ENCODE measurements at places on chromosomes 3 and 15.

- no peak for DNase-seq
Measured at GRCh38 chr3:161035711-161036110, 69.4 kb downstream of the B3GALNT1 start.

GRCh38 chr15:70234256-70234905 lies 136.7 kb upstream of the TLE3 start:
- no peak for DNase-seq

- DNase-seq, result no peak
Measured at GRCh38 chr15:82128401-82129148, 82.8 kb upstream of the MEX3B start.

DNA sequence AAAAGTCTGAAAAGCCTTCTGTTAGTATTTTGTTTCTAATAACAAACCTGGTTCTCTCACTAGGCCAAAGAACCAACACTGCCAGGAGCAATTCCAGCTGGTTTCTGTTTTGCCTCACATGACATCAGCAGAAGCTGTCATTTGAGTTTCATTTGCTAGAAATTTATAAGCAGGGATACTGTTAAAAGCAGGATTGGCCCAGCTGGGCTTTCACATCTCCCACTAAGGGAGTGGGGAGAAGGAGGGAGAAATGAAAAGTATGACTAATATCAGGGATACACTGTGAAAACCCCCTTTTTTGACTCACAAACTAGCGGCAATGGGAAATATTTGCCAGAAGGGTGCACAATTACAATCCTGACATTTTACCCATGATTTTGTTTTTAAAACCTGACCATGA lies 5.3 kb downstream of the CCDC80 start:
- no peak for DNase-seq

DNA sequence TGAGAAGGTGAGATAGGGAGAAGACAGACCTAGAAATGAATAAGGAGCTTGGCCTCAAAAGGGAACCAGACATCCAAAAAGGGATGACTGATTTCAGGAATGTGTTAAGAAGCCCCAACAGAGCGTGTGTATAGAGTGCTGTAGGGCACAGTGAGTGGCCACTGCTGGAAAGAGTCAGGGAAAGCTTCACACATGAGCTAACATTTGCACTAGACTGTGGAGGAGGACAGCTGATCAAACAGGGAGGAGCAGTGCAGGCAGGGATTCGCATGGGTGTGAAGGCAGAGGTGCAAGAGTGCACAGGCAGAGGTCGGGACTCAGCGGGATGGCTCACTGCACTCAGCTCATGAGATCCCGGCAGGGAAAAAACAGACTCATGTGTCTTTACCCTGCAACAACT lies 61.8 kb downstream of the NPTN start:
- no peak for DNase-seq

DNA sequence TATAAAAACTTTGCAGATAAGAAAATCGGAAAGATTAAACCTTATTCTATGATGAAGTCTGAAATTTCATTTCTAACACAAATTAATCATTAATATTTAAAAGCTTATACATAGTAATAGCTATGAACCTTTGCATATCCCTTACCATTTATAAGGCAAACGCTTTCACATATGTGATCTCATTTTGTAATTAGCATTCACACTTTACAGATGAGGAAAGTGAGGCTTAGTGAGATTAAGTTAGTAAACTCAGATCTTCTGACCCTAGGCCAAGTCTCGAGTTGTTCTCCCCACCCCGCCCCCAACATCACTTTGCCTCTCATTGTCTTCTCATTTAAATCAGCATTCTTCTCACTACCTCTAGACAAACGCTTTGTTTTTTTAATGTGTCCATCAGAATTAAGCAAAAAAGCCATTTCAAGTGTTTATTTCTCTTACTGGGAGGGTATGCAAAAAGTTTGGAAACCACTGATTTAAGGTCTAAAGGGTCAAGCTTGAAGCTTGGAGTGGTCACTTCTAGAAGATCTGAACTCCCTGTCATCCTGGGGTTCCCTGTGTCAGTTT lies 172.9 kb upstream of the BCL6 start:
- no peak for DNase-seq

DNA sequence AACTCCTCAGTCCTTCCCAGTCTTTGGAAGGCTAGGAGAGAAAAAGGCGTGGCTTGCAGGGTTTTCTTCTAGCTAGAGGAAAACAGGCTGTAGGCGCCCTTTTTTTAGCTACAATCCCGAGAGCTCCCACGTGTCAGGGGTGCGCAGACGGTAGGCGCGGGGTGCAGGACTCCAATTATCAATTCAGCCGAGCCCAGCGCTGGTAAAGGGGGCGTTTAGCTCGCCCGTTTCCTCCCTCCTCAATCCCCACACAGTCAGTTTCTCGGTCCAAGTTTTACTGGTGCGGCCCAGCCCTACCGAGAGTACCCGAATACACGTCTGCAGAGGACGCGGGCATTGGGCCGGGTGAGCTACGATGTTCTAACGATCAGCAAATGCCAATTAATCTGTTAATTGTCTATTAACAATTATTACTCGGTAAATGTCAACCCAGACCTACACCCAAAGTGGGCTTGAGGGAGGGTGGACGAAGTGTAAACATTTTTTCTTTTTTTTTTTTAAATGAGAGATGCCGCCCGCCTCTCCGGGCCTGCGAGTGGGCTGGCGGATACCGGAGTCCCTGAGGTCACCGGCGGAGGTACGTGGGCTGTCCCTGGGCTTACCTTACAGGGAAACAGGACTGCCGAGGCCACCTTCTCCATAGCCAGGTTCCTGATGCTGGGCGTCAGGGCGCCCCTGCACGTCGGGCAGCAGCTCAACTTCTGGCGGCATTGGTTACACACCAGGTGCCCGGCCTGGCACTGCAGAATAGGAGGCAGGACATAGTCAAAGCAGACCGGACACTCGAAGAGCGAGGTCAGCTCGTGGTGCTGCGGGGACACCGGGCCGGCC lies 923 bp downstream of the SIAH2 start:
- peak; percentile 23 for DNase-seq

DNA sequence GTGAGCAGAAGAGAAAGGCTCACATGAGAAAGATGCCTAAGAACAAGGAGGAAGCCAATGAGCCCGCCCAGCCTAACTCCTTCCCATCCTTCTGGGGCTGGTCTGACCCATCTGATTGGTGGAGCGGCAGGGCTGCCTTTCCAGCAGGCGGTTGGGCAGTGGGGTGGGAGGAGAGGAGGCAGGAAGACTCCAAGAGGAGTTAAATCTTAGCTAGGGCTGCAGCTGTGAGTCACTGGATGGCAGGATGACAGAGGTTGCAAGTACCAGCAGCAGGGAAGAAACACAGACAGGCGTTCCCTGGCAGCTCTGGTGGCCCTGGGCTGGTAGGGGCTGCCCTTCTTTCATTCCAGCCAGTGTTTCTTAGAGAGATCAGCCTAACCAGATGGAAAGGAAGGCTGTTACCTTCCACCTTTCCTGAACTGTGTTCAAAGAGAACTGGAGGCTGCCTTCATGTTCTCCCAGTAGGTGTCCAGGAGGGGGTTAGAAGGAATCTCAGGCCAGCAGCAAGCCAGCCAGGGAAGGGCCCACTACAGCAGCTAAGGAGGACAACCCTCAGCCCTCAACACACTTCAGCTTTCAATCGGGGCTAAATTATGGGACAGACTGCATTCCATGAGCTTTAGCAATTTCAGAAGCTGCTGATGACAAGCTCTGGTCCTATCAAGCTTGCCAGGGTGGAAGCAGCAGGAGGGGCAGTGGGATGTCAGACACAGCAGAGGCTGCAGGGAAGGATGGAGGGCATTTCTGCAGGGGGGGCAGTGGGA lies 50.3 kb downstream of the CHSY1 start:
- no peak for DNase-seq

DNA sequence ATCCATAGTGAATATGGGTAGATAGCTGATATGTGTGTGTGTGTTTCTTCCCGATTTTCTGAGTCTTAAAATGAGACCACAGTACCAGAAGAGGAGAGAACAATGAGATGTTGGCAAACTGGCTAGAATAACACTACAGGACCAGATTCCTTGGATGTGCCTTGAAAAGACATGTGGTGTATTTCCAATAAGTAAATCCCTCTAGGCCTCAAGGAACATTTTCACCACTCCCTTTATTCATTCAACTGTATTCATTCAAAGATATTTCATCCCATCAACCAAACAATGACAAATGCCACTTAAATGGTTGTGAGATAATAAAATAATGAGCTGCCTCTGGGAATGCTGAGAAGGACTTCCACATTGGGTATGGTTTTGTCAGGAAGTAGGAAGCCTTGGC lies 8.7 kb upstream of the BNC1 start:
- no peak for DNase-seq

GRCh38 chr15:101357333-101357732 lies 62.3 kb upstream of the SNRPA1 start:
- DNase-seq, result no peak

DNA sequence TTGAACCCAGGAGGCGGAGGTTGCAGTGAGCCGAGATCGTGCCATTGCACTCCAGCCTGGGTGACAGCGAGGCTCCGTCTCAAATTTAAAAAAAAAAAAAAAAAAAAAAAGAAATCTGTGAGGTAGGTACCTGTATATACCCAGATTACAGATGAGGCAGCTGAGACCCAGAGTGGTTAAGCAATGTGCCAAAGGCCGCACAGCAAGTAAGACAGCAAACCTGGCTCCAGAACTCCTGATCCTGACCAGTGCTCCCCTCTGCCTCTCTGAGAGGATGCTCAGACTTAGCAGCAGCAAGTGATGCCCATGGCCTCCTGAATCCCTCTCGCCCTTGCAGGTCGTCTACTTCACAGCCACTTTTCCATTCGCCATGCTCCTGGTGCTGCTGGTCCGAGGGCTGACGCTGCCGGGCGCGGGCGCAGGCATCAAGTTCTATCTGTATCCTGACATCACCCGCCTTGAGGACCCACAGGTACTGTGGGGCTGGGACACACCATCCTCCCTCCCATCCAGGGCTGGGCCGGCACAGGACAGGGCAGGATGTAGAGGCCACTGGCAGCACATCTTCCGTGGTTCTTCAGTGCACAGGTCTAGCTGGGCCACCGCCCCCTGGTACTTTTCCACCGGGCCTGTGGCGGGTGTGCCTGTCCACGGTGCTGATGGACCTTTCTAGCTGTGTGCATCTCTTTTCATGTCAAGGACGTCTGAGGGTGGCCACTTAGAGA lies 63.9 kb downstream of the SLC6A6 start:
- DNase-seq, result no peak

- DNase-seq, result no peak
Measured at GRCh38 chr15:95826412-95827195, 503.9 kb upstream of the NR2F2 start.

GRCh38 chr3:149643963-149644362 lies 13.9 kb downstream of the WWTR1 start:
- no peak for DNase-seq

- DNase-seq, result no peak
Measured at GRCh38 chr3:160224256-160224655, 966 bp upstream of the C3orf80 start.

- DNase-seq, result no peak
Measured at GRCh38 chr3:48472673-48472922, 26.1 kb downstream of the ATRIP start.

GRCh38 chr3:64327100-64327804 lies 102.0 kb upstream of the PRICKLE2 start:
- DNase-seq, result no peak

DNA sequence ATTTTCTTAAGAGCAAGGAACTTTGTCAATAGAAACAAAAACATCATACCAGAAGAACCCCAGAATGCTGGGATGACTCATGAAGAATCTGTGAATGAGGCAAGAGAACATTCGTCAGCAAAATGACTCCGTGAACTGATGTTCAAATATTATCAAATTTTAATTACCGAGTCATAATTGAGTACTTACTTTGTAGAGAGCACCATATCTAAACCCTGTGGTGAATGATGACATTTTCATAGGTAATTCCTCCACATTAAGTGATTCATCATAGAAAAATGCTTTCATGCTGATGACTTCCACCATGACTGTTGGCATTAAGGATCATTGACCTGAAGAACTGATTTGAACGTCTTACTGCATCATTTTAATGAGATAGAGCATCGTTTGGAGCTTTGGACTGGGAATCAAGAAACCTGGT lies 56.3 kb downstream of the PPARG start:
- no peak for DNase-seq

GRCh38 chr3:19348941-19349564 lies 200.7 kb downstream of the KCNH8 start:
- DNase-seq, result no peak

- no peak for DNase-seq
Measured at GRCh38 chr3:176916777-176917176, 280.5 kb downstream of the TBL1XR1 start.

DNA sequence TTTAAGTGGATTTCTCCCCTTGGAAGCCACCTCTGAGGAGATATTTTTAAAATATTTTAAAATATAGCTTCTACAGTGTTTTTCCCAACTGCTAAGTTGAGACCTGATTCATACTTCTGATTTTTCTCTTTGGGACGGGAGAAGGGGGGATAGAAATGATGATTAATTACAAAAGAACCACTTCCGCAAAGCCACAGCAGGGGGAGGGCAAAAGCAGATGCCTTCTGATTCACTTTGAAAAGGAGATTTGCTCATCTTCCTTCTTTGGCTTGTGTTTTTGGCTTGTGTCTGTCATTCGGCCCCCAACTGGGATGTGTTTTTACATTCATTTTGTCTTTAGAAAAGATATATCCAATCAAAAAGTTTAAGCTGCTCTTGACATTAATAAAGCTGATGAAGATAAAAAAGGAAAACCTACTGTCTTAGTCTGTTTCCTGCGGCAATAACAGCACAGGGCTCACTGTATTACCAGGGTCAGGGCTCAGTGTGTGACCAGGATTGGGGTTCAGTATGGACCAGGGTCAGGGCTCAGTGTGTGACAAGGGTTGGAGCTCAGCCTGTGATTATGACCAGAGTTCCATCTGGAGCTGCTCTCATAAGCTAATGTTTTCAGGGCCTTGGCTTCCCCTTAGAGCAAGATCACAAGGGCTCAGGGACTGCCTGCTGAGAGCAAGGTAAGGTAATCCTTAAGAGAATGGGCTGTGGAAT lies 223.2 kb downstream of the MTHFS start:
- DNase-seq, result no peak

DNA sequence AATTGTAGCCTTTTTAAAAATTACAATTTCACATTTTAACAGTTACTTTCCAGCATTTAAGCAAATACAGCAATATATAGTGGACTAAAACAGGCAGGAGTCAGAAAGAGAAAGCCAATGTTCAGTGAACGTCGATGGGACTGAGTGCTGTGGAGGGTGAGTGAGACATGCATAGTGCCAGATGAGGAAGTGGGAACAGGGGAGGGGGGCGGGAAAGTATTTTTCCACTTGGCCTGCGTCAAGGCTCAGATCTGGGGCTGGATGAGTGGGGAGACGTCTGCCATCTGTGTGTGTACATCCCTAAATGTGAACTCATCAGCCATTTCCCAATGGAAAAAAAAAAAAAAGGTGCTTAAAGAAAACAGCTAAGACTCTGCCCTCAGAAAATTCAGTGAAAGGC lies 19.2 kb upstream of the RAD18 start:
- no peak for DNase-seq
